NCI-H524 (cell line): ENCODE measurements at places on chromosomes 2 and 18.

DNA sequence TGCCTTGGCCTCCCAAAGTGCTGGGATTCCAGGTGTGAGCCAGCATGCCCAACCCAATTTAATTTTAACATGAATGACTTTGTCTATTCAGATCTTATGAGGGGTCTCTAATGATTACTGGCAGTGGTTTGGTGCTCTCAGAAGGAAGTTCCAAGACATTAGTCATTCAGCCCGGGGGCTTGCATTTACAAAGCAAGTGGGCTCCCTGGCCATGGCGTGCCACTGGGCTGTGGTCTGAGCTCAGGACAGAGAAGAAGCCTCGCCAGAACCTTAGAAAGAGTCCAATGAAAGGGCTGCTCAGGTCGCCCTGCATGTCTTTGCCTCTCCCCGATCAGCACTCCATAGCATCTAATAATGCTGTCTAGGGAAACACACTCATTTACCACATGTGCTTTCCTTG lies 182.6 kb upstream of the CHAC2 start:
- DNase-seq, result no peak

DNA sequence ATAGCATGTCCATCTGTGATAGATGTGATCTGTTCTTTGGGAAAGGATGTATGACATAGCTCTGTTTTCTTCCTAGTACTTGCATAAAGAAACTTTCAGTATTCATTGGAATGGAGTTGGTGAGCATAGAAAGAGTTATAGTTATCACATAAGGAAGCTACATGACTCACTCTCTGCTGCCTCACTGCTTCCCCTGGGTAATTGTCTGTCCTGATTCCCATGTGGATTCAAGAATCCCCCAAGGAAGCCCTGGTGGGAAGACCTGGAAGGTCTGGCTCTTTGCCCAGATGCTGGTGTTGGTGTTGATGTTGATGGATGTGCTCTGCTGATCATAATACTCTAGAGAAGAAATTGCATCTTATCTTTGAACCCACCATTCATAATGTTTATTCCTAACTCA lies 60.6 kb downstream of the PTPN4 start:
- no peak for DNase-seq

- no peak for DNase-seq
These were observed 13.6 kb downstream of the PTPN18 start for GRCh38 chr2:130369311-130369964.

DNA sequence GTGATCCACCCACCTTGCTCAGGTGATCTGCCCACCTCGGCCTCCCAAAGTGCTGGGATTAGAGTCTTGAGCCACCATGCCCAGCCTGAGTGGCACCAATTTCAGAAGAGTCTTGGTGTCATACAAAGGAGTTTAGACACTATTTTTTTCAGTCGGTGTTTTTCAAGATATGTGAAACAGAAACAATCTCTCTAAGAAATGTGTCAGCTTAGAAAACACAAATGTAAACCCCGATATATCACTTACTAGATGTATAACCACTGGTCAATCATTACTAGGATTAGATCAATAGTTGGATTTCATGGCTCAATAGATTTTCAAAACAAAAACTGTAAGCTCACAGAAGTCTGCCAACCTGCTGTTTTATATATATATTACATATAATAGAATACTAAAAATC lies 67.2 kb upstream of the FRZB start:
- no peak for DNase-seq

- no peak for DNase-seq
These were observed 13.5 kb downstream of the IL36B start for GRCh38 chr2:113039158-113039557.

GRCh38 chr2:163291790-163292189 lies 444.0 kb downstream of the FIGN start:
- DNase-seq, result no peak

DNA sequence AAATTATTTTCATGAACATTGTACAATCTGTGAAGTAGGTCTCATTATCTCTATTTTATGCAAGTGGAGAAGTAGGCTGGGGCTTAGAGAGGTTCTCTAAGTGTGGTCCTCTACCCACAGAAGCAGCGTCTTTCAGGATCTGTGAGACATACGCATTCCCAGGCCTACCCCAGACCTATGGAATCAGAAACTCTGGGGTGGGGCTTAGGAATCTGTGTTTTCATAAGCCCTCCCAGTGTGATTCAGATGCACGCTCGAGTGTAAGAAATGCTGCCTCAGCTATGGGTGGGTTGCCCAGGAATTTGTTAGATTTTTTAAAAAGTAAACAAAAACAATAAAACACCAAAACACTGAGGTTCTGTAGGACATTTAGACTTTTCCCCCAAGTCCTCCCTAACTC lies 14.8 kb upstream of the ZAP70 start:
- DNase-seq, result no peak

DNA sequence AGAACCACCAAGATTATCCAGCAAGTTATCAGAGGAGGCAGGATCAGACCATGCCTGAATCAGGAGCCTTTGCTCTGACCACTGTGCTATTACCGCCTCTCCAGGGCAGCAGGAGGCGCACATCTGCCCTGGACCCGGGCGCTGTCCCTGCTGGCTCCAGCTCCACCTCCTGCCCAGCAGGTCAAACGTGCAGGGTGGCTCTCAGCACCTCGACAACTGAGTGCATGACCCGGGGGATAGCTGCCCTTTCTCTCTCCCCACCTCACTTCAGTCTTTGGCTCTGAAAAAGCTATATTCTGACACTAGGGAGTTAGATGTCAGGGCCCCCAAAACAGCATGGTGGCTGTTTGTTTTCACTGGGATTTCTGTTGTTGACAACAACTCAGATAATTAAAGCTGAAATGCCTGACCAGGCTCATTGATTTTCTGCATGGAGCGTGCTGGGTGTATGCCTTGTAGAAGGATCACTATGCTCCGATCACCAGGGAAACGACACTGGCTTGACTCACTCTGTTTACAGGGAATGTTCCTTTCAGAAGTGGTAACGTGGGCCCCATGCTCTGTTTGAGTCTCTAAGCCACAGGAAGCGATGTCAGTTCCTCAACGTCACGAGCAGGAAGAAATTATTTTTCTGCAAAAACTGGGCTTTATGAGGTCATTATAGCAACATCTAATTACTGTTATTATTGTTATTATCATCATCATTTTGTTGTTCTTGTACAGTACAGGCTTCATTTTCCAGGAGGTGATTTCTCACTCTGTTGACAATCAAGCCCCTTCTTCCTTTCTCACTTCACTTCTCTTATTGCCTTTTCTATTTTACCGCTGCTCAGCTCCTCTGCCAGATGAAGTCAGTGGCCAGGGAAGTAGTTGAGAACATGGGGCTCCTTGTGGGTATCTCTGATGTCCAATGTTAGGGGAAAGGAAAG lies 125.6 kb downstream of the PLB1 start:
- DNase-seq, result no peak

DNA sequence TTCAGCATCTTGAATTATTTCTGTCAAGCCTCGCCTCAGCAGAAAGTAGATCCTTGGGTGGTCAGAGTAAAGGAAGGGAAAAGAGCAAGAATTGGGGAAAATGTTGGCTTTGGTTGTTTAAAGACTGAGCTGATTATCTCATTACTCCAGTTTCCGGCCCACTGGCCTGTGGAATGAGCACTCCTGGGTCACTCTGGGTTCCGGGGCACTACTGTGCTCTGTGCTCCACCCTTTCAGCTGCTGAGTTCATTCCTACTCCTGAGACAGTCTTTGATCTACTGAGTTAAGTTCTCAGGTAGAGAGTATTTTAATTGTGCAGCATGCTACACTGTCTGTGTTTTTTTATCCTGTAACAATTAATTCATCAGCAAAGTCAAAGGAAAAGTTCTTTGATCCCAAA lies 427.7 kb downstream of the CDH2 start:
- DNase-seq, result no peak

GRCh38 chr2:28828382-28828781 lies 17.7 kb downstream of the SPDYA start:
- no peak for DNase-seq

GRCh38 chr2:69789175-69789721 lies 40.2 kb upstream of the GMCL1 start:
- DNase-seq, result no peak
